Tibial nerve (tissue), 4 donors: ENCODE measurements at places on chromosomes 2 and 18.

GRCh38 chr2:185628985-185629384 lies 109.6 kb upstream of the FSIP2 start:
- no peak for DNase-seq

DNA sequence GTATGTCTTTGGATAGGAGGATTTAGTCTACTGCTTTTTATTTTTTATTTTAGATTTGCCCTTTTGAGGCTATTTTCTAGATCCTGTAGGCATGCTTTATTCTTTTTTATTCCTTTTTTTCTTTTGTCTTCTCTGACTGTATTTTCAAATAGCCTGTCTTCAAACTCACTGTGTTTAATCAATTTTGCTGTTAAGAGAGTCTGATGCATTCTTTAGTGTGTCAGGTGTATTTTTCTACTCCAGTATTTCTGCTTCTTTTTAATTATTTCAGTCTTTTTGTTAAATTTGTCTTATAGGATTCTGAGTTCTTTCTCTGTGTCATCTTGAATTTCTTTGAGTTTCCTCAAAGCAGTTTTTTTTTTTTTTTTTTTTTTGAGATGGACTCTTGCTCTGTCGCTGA lies 113.5 kb downstream of the NAT8 start:
- no peak for DNase-seq

DNA sequence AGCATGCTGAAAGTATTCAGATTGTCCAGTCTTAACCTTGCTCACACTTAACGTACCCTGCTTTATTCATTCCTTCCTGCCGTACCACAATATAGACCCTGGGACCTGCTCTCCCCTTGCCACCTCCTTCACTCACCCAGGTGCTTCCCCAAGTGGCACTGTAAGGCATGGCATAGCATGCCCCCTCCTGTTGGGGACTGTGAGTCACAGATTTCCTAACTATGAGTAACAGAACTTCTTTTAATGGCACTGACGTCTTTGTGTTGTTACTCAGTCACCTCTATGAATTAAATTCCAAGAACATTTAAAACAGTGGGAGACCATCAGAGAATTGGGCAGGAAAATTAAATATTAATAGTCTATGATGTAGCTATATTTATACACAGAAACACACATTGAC lies 117.2 kb downstream of the CTNNA2 start:
- DNase-seq, result no peak

DNA sequence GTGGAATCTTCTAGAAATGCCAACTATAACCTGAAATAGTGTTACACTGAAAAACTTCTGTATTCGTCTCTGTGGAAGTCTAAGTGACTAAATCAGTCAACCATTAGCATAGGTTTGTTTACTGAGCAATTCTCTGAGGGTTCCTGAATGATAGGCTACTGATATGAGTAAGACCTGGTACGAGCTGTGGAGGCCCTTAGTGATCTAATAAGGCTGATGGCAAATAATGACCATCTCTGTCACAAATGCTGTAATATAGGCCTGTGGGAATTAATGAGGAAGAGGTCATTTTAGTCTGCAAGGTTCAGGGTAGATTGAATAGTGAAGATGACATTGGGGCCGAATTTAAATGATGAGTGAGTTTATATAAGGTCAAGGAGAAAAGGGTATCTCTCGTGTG lies 82.5 kb downstream of the MGAT5 start:
- no peak for DNase-seq

DNA sequence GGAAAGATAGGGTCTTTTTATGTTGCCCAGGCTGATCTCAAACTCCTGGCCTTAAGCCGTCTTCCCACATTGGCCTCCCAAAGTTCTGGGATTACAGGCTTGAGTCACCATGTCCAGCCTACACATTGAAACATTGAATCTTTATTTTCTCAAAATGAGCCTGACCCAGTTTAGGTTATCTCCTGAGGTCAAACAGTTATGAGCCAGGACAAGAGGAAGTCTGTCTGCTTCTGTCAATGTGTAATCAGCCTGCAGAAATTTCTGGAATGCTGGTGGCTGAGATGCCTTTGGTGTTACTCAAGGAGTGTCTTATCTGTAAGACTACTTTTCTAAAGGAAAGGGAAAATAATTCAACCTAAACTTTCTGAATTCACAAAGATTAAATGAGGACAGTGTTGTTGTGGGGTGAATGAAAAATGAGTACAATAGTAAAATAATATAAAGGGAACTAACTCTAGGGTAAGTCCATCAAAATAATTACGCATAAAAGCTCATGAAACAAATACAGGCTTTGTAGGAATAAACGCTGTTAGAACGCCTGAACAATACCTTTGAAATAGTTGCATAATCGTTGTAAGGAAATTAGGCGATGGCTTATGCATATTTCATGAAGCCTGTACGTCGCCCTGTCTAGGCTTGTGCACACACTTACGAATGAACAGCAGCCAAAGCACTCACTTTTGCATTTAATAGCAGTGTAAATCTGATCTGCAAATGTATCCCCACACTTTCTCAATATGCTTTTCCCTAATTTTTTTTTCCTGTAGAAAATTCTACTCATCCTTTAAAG lies 260.8 kb downstream of the RDH14 start:
- DNase-seq, result no peak

- no peak for DNase-seq
Measured at GRCh38 chr2:82839036-82839435, 1620.0 kb downstream of the SUCLG1 start.

- DNase-seq, result no peak
Measured at GRCh38 chr2:40450796-40451430, 977 bp downstream of the SLC8A1 start.

- DNase-seq, result no peak
Measured at GRCh38 chr2:63013438-63013837, 37.2 kb upstream of the OTX1 start.

- DNase-seq, result no peak
Measured at GRCh38 chr18:4878480-4878879, 318.6 kb downstream of the AKAIN1 start.

DNA sequence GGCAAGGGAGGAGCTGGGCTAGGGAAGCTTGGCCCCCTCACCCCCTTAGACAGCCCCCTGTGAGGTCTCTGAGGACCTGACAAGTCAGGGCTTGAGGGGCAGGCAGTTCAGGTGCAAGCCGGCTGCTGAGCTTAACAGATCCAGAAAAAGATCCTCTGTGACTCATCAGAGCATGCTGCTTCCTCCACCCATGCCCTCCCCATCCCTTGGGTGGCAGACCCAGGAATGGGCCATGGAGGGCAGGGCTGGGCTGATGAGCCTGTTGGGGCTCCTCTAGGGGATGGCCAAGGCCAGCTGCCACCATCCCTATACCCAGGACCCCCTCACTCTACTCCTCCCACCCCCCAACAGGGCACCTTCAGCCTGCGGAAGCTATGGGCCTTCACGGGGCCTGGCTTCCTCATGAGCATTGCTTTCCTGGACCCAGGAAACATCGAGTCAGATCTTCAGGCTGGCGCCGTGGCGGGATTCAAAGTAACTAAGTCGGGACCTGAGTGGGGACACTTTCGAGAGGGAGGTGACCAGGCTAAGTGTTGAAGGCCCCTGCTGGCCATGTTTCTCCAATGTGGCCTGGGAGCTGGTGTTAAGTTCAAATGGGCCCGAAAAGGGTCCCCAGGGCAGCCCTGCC lies 1.9 kb downstream of the SLC11A1 start:
- DNase-seq, result no peak

- no peak for DNase-seq
Measured at GRCh38 chr2:132662732-132663131, 7.3 kb downstream of the LYPD1 start.

GRCh38 chr2:178845566-178846457 lies 38.6 kb upstream of the TTN start:
- DNase-seq, result no peak
